AG04450 (cell line): ENCODE measurements at places on chromosomes 5 and 9. TPM values are rescaled to one million over a fixed set of nuclear protein-coding genes. Genes with fewer than 3 reads are reported as not detected.

- DNase-seq: peak; percentile 86
Measured at GRCh38 chr9:105438141-105438806, 9.6 kb upstream of the FSD1L start.

- DNase-seq: no peak
Measured at GRCh38 chr5:96220610-96221390, 212.2 kb downstream of the PCSK1 start.

- peak; percentile 55 for DNase-seq
Measured at GRCh38 chr5:82413302-82414040, 135.3 kb upstream of the RPS23 start.

LURAP1L gene
- polyA plus RNA-seq: 40.8 and 51.4 TPM in 2 replicates

MLANA gene
- not detected in 2 replicates for polyA plus RNA-seq
